ENCODE measurements at places on chromosomes 6 and 20.

- no peak for DNase-seq
These were observed 271.4 kb upstream of the MAN1A1 start for GRCh38 chr6:119620846-119621555.

DNA sequence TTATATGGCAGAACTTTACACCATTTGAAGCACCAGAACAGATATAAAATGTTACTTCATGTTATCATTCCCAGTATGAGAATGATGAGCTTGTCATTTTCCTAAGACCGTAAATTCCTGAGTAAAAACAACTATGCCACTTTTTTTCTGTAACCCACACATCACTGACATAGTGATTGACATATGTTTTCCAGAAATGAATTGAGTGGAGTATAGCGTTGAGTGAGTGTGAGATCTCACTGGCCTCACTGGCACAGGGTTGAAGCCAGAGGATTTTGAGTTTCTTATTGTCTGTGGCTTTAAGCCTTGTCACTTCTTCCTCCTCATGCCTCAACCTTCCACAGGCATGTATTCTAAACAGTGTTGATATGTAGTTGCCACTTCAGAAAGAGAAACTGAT, 62.3 kb downstream of the PDE7B start:
- DNase-seq = no peak

DNA sequence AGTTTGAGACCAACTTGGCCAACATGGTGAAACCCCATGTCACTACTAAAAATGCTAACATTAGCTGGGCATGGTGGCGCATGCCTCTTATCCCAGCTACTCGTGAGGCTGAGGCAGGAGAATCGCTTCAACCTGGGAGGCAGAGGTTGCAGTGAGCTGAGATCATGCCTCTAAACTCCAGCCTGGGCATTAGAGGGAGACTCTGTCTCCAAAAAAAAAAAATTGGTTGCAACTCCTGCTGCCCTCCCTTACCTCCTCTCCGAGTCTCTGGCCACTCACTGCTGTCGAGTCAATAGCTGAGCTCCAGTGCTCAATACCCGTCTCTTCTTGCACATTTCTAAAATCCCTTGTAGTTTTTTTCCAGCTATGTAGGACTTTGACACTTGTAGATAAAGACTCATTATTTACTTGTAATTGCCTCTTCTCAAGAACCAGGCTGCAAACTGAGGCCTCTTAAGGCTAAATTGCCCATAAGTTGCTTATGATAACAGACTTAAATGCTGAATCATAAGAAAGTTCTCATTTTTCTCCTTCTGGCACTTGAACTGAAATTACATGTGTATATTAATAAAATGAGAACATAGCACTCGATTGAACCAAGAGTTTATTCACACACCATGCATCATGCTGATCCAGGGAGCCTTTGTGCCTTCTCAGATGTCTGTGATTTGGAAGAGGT, 13.8 kb downstream of the HECA start:
- DNase-seq = no peak

GRCh38 chr6:84249724-84250123, 22.3 kb upstream of the CEP162 start:
- DNase-seq = no peak

GRCh38 chr6:94367316-94367715, 948.0 kb upstream of the EPHA7 start:
- peak; percentile 38 for DNase-seq

DNA sequence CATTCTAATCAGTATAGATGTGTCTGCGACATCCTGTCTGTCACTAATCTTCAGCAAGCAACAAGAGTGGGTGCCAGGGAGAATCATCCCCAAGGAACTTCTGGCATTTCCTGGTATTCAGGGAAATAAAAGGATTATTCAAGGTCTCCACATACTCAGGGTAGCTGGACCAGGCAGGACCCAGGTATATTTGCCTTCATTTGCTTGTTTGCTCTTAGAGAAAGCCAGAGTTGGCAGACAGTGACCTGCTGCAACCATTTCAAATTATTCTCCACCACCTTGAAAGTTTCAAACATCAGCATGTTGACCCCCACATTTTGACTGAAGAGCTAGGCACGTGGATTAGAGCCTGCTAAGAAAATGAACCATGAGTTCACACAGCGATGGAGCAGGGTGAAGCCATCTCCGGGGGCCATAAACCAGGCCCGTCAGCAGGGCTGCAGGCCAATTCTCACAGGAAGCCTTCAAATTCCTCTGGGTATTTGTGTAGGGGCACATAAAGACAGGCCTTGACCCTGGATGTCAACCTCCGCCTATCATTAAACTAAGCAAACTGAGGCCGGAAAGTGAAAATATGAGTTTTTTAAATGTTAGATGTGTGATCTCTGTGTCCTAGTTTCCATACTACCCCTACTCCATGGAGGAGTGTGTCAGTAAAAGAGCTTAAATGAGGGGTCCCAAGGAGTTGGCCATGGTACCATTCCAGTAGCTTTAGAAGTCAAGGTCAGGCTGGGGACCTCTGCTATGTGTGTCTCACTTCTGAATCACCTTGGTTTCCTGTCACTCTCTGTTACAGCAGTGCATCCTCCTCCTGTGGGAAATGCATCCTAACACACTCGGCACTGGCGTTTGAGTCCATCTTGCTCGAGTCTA, 32.9 kb downstream of the TRAM2 start:
- DNase-seq = no peak

DNA sequence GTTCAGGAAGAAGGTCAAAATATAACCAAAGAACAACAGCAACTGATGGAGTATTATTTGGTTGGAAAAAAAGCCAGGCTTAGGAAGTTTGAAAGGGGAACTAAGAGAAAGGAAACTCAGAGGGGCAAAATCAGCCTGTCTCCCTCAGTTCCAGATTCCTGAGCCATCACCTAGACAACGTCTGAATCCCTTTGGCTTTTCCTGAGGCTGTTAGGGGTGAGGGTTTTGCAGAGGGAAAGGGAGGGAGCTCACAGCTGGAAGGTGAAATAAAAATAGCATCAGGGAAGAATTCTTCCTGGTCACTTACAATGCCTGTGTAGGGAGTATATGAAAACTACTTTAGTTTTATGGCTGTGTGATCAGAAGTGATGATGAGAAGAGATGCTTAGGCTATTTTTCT, 100.5 kb downstream of the SOBP start:
- no peak for DNase-seq

DNA sequence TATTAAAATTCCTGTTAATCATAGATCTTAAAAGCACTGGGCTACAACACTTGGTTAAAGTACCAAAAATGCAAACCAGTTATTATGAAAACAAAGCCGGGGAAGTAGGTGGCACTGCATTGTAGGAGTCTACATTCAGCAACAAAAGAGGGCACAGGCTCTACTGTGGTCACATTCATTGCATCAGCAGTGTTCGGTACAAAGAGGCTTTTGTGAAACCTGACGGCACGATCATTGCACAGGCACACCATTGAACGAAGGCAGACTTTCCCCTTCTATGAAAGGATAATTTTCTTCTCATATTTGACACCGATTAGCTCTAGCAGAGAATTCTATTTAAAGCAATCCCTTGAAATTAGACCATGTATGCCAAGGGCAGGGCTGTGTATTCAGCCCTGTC, 44.6 kb upstream of the AGPAT4 start:
- DNase-seq = peak; percentile 88

GRCh38 chr6:39197922-39198500, 31.3 kb downstream of the KCNK5 start:
- DNase-seq = no peak

DNA sequence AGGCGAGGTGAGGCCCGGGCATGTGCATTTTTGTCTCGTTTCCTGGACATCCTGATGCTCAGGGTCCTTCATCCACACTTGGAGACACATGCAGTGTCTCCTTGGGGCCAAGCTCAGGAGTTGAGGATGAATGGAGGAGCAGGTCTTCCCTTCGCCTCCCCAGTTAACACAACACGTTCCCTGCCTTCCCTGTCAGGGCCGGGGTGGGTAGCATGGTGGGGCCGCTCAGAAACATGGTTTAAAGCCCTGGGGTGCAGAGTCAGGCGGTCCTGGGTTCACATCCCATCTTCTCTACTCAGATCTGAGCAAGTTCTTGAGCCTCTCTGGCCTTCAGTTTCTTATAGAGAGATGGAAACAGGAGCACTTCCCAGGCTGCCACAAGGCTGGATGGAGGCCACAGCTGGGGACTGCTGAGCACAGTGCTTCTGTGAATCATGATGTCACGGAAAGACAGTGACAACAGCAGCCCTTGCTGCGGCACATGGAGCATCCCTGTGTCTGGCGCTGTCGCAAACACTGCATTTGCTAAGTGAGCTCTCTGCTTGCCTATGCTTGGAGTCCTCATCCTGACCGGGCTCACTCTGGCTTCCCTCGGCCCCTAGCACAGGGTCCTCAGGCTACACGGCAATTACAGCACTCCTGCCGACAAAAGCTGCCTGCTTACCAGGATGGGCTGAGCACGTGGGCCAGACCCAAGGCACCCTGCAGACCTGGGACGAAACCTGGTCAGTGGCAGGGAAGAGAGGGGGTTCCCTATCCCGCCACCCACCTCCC, 45.6 kb upstream of the STX16 start:
- DNase-seq = no peak

GRCh38 chr6:56505512-56506260, 137.0 kb downstream of the DST start:
- DNase-seq = no peak

- no peak for DNase-seq
These were observed 5.4 kb downstream of the SLC29A1 start for GRCh38 chr6:44228836-44229235.

DNA sequence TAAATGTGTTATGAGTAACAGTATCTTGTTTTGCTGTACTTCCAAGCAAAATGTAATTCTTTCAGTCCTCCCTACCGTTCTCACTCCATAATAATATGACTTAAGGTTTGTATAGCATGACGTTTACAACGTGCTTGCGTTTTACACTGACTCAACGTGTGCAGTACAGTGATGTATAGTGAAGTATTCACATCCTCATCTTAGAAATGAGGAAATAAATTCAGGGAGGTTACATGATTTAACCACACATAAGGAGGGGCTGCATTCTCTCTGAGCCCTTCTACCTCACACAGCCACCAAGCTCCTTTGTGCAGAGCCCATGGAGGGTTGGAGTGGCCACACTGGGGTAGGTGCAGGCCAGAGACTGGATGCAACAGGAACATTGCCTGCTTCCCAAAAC, 164.5 kb downstream of the MTHFD1L start:
- DNase-seq = no peak

- DNase-seq = no peak
These were observed 3.4 kb downstream of the THEMIS start for GRCh38 chr6:127897484-127897883.

GRCh38 chr6:53924277-53924676, 129.5 kb downstream of the LRRC1 start:
- no peak for DNase-seq

DNA sequence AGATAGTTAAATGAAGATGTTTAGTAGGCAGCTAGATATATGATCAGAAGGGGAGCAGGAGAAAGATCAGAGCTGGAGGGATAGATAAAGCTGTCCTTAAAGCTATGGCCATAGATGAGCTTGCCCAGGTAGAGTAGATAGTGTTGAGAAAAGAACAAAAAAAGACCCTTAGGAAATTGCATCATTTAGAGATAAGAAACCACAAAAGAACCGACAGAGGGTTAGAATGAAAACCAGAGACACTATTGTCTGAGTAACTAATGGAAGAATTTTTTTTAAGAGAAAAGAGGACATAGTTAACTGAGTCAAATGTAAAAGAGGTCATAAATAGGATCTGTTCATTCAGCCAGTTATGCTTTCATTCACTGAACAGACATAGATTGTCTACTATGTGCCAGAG, 101.8 kb downstream of the TNFAIP3 start:
- DNase-seq = no peak

GRCh38 chr6:129641344-129641743, 68.6 kb downstream of the ARHGAP18 start:
- DNase-seq = no peak

GRCh38 chr20:41750137-41750536, 132.0 kb upstream of the CHD6 start:
- no peak for DNase-seq

DNA sequence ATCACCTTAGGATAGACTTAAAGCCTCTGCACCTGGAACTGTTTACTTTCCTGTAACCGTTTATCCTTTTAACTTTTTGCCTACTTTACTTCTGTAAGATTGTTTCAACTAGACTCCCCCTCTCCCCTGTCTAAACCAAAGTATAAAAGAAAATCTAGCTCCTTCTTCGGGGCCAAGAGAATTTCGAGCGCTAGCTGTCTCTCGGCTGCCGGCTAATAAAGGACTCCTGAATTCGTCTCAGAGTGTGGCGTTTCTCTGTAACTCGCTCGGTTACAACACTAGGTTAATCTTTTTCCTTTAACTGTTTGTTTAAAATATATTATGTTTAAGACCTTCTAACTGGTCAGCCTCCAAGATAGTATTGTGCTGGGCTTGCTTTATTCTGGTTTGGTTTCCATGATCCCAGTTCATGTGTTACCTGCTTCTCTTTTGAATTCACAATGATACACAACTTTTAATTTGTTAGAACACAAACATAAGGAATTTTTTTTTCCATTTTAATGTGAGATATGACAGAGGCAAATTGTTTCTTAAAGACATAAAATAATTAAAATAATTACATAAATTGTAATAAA, 8.7 kb upstream of the NQO2 start:
- no peak for DNase-seq

DNA sequence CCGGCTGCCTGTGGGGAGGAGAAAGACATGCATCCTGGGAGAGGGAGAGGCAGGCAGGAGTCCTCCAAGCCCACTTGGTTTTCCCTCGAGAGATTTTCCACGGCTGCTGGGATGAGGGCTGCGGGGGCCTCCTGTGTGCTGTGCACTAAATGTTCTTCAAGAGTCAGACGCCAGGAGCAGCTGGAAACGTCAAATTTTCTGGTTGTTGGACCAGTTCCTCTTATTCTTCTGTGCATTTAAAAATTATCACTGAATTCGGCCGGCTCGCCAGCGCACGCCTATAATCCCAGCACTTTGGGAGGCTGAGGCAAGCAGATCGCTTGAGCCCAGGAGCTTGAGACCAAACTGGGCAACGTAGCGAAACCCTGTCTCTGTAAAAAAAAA, 32.8 kb upstream of the NTSR1 start:
- no peak for DNase-seq

DNA sequence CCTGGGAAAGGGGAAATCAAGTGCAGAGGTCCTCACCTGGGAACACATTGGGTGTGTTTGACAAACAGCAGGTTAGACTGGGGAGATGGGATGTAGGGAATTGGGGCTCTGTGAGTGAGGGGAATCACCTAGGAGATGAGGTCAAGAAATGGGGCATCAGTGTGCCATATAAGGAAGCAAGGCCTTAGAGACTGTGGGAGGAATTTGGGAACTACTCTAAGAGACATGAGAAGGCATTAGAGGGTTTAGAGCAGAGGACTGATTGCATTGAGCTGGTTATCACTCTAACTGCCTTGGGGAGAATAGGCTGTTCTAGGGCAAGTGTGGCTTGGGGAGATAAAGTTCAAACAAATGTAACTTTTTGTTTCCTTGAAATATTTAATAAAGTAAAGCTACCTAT, 189.9 kb downstream of the EYA4 start:
- no peak for DNase-seq

- no peak for DNase-seq
These were observed 48.4 kb upstream of the PHACTR2 start for GRCh38 chr6:143629104-143630080.

Measured in hippocampal formation (tissue), 2 donors.